WERI-Rb-1 (cell line): ENCODE measurements at places on chromosomes 5 and 9.

DNA sequence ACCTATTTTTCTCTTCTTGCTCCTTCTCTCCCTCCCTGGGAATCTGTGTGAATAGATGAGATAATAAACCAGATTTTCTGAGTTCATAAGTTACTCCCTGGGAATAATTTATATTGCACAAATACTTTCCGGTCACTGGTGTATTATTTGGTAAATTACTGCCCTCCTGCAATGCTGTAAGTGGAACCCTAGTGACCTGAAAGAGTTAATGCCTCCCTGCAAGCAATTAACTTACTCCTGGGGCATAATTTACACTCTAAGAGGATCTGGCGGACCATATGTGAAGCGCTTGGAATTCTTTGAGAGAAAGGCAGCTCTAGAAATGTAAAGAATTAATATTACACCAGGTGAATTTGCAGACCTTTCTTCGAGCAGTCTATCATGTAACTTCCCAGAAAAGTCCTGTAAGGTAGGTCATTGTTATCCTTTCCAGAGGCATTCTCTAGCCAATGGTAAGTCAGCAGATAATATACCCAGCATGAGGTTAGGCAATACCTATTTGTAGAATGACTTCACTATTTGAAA, 7.0 kb upstream of the GDNF start:
- DNase-seq, result no peak

DNA sequence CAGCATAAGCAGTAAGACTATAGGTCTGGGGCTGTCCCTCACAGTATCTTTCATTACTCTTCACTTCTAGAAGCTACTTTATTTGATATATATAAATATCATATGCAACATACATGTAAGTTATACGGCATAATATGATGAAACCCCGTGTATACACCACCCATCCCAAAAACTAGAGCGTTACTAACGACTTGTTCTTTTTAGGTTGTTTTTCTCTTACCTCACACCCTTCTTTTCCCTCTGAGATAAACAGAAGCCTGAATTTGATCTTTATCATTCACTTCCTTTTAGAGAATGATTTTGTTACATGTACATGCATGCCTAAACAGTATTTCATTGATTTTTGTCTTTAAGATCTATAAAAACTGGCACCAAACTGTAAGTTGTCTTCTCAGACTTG, 3.7 kb downstream of the TRMO start:
- no peak for DNase-seq

DNA sequence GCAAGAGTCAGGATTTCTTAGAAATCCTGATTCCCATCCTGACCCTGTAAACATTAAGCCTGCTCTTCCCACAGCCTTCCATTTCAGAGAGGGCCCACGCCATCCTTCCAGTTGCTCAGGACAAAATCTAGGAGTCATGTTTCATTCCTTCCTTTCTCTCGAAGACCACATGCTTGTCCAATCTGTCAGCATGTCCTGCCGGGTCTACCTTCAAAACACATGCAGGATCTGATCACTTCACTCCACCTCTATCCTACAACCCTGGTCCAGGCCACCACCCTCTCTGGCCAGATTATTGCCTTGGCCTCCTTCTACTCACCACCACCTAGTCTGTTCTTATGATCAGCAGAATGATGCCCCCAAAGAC, 79.8 kb downstream of the C5orf15 start:
- no peak for DNase-seq

- DNase-seq, result no peak
Observed at GRCh38 chr9:87157366-87158031, 210.2 kb upstream of the GAS1 start.

DNA sequence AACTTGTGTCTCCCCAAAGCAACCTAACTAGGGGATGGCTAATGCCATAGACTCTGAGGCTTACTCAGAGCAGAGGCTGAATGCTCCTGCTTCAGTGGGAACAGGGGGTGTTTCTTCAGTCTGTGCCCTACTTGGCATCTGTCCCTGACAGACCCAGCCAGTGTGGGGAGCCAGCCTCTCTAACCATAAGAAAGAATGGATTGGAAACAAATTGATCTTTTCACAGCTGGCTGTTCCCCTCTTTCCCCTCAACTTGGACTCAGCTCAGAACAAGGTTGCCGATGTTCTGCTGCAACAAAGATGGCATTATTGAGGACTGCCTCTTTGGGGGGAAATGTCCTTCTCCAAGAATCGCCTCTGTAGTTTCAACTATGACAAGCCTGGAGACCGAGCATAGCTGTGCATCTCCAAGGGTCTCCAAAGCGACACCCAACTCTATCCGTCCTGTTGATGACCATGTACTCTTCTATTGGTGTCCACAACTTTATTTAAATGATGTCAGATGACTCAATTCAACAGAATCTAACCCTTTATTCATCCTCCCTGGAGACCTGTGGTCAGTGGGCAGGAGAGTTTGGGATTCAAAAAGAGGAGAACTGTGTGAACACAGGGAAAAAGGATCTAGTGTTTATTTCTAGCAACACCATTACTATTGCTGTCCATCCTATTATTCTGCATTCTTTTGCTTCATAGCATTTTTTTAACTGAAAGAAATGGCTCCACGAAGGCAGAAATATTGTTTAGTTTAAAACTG, 24.7 kb upstream of the TNC start:
- DNase-seq, result no peak

- no peak for DNase-seq
Observed at GRCh38 chr9:107389617-107390071, 99.9 kb downstream of the KLF4 start.

DNA sequence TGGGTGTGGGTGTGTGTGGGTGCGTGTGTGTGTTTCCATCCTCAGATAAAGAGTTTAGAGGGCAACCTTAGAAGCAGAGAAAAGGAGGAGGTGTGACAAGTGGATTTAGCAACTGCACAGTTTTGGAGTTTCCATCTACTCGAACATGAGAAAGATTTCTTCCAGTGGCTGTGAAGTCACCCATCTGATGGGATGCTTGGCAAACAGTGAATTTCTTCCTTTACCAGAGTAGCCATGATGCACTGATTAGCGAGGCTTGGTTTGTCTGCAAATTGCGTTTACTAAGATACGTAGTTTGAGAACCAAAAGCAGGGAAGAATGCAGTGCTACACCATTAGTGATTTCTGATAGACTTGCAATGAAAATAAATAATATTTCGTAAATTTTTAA, 791 bp upstream of the STARD4 start:
- no peak for DNase-seq

- DNase-seq, result no peak
Observed at GRCh38 chr9:84343111-84343521, 2.6 kb upstream of the SLC28A3 start.

- no peak for DNase-seq
Observed at GRCh38 chr5:97062046-97062445, 80.4 kb downstream of the LIX1 start.

- no peak for DNase-seq
Observed at GRCh38 chr9:110995420-110996340, 42.6 kb downstream of the LPAR1 start.

DNA sequence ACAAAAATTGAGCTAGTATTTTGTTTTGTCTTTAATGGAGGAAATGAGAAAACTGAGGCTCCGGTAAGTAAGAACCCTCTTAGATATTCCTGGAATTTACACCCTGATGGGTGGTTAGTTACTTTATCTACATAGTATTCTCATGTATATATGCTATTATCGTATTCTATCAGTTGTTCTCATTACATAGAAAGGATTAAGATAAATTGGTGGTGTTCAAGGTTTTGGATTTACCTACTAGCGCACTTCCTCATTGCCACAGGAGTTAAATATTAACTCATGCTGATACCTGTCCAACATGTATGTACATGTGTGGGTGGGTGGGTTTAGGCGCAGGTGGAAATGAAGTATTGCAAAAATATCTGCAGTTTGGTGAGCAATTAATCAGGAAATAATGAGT, 61.1 kb upstream of the IFNE start:
- no peak for DNase-seq

DNA sequence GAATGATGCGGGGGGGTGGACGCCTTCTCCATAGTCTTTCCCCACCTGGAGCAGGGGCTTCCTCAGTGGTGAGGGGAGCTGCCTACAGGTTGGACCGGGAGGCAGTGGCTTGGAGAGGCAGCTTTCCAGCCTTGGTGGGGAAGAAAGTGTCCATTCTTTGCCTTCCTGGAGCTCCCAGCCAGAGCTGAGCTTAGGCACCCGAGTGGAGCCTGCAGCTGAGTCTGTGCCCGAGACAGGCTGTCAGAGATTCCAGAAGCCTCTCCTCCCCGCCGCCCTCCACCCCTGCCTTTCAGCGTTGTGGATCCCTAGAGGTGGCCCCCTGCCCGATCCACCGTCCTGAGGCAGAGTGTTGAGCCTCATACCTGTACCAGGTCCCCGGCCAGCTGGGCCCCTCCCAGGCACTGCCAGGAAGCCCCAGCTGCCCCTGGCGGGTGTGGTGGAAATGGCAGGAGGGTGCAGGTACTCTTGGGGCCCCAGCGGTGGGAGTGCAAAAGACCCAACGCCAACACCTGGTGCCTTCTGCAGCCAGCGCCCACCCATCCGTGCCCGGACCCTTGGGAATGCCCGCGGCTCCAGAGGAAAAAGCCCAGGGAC, 112.0 kb downstream of the RXRA start:
- no peak for DNase-seq
